ENCODE measurements at places on chromosomes 3 and 15. TPM values are rescaled to one million over a fixed set of nuclear protein-coding genes. Genes with fewer than 3 reads are reported as not detected.

The TRH gene
- not detected for total RNA-seq

The XCR1 gene
- not detected for total RNA-seq

The TUSC7 gene
- not detected for total RNA-seq

- DNase-seq: peak; percentile 72
Measured at GRCh38 chr3:14989943-14990779, 42.8 kb downstream of the NR2C2 start.

GRCh38 chr3:108528459-108529252 lies 18.3 kb upstream of the MYH15 start:
- no peak for DNase-seq
